ENCODE measurements at places on chromosomes 3 and 15. TPM values are rescaled to one million over a fixed set of nuclear protein-coding genes. Genes with fewer than 3 reads are reported as not detected.

GRCh38 chr3:179949412-179949811, 87.3 kb downstream of the PEX5L start:
- DNase-seq = no peak

GRCh38 chr3:31934018-31934417, 47.0 kb downstream of the OSBPL10 start:
- DNase-seq = no peak

Gene CLDN18
- total RNA-seq = not detected

GRCh38 chr3:150161011-150161410, 190.3 kb upstream of the PFN2 start:
- no peak for DNase-seq

DNA sequence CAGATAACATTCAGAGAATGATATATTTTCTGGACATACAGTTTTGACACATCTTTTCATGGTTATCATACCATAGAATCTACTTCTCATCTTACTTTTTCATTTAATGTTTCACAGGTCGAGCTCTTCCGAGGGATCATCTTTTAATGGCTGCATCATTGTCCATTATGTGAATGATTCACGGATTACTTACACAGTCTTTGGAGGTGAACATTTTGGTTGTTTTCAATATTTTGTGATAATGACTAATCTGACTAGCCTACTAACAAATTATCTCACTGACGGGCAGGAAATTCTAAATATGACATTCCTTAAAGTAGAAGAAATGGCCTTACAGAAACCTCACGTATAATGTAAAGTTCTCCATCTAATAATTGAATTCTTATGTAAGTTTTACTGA, 209.1 kb upstream of the STRIT1 start:
- no peak for DNase-seq

GRCh38 chr3:169894110-169894509, 17.3 kb upstream of the SAMD7 start:
- DNase-seq = no peak

GRCh38 chr15:84947947-84948830, 33.5 kb upstream of the PDE8A start:
- peak; percentile 78 for DNase-seq

Gene GRAMD1C
- 0.94 TPM for total RNA-seq

Gene GOLGA8O
- total RNA-seq = 0.47 TPM

Gene RYR3
- total RNA-seq = 0.20 TPM

- DNase-seq = no peak
Measured at GRCh38 chr15:52102463-52102862, 10.1 kb downstream of the BCL2L10 start.

Gene BUB1B
- 1.4 TPM for total RNA-seq

DNA sequence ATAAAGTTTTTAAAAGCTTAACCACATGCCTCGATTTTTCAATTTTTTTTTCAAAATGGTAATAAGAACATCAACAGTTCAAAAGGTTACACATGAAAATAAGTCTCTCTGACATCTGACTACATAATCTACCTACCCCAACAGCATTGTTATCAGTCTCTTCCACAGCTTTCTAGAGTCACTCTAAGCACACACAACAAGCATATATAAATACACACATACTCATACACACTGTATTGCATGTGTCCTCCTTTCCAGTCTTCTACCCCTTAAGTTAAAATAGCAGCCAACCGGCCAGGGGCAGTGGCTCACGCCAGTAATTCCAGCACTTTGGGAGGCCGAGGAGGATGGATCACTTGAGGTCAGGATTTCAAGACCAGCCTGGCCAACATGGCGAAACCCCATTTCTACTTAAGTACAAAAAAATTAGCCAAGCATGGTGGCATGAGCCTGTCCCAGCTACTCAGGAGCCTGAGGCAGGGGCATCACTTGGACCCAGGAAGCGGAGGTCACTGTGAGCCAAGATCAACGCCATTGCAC, 12.2 kb downstream of the TBL1XR1 start:
- no peak for DNase-seq

DNA sequence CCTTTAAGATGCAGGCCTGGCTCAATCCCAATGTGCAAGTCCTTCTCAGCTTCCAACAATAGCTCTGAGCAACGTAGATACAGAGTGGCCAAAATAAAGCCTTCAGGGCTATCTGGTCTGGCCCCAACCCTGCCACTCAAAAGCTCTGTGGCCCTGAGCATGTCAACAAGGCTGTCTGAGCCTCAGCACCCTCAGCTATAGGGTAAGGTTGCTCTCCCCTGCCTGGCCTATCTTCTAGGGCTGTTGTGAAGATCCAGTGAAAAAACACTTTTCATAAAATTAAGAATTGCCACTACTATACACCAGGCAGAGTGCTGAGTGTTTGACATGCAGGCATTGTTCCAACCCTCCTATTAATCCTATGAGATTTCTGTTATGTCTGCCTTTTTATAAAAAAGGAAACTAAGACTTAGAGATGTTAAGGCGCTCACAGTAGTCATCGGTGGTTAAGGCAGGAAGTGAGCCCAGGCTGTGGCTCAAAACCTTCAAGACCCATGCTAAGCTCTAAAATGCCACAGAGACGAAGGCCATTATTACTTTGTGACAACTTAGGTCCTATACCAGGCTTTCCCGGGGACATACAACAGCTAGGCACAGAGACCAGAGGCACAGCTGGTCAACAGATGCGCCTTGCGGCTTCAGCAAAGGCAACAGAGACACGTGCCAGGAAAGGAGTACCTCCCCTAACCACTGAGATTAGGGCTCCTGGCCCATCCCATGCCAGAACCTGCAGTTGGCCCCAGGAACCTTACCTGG, 5.1 kb downstream of the POLG start:
- no peak for DNase-seq

Gene PAK6
- total RNA-seq = 16.5 TPM

DNA sequence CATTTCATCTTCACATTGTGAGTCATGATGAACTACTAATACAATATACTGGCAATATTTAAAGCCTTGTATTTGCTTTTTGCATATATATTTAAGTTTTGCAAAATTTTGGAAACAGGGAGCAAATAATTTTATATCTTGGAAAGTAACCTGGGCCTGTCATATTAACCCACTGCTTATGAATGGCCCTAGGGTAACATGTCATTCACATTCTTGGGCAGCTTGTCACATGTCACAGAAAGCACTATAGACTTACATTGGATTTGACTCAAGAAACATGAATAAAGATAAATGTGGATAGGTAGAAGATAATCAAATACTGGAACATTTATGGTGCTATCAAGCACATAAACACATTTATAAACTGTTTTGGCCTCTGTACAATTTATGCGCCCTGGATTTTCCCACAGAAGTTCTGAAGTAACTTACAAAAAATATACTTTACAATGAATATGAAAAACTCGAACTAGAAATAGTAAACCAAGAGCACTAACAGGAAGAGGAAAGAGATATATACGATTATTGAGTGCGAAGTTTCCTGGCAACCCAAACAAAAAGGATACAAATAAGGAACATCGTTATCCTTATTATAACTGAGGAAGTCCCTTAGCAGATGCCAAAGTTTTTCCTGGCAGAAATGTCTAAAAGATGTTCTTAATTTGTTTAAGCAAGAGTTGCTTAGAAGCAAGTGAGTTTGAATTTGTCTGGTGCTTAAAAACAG, 257.2 kb downstream of the RBMS3 start:
- no peak for DNase-seq

- DNase-seq = no peak
Measured at GRCh38 chr3:177194299-177194698, 3.0 kb downstream of the TBL1XR1 start.

Gene STAB1
- total RNA-seq = 108 TPM

Gene SUCLG2
- total RNA-seq = 66.3 TPM

DNA sequence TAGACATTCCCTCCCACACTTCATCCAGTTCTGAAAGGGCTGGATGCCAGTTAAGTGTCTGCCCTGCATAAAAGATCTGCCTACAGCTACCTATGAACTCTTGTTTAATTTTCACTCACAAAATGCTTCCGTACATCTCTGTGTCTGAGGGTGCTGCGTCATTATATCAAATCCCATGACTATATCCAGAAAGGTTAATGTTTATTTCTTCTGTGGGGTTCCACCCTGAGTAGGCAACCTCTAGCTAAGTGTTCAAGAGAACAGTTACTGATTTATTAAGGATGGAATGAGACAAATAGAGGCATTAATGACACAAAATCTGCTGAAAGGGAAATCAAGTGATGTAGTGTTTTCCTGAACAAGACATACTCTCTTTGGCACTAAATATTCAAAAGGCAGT, 220.2 kb downstream of the MTHFS start:
- no peak for DNase-seq

GRCh38 chr3:54353946-54354345, 231.6 kb downstream of the CACNA2D3 start:
- DNase-seq = no peak

DNA sequence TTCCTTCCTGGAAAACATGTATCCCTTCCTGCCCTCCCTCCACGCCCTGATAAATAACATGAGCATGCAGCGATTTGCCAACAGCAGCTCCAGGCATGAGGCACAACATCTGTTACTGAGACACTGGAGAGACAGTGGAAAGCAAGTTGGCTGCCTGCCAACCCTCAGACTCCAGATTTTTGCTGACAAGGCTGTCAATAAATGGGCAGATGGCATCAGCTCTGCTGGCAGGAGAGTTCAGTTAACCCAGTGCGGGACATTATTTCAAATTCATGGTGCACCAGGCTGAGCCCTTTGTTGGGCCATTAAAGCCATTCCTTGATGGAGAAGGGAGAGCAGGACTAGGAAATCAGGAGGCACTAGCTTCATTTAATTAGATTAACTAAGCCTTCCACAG, 293.3 kb downstream of the MEX3B start:
- peak; percentile 85 for DNase-seq

Gene EPM2AIP1
- total RNA-seq = 23.0 TPM

- DNase-seq = no peak
Measured at GRCh38 chr3:181328346-181328745, 338.8 kb upstream of the DNAJC19 start.

Gene CACNA1D
- total RNA-seq = 10.7 TPM

- DNase-seq = peak; percentile 86
Measured at GRCh38 chr15:74173380-74174218, at the start of gene ISLR. Gene ISLR, plus strand, starts transcription at chr15:74173710. Its CDS starts 1,149 bp downstream, at chr15:74174859.

DNA sequence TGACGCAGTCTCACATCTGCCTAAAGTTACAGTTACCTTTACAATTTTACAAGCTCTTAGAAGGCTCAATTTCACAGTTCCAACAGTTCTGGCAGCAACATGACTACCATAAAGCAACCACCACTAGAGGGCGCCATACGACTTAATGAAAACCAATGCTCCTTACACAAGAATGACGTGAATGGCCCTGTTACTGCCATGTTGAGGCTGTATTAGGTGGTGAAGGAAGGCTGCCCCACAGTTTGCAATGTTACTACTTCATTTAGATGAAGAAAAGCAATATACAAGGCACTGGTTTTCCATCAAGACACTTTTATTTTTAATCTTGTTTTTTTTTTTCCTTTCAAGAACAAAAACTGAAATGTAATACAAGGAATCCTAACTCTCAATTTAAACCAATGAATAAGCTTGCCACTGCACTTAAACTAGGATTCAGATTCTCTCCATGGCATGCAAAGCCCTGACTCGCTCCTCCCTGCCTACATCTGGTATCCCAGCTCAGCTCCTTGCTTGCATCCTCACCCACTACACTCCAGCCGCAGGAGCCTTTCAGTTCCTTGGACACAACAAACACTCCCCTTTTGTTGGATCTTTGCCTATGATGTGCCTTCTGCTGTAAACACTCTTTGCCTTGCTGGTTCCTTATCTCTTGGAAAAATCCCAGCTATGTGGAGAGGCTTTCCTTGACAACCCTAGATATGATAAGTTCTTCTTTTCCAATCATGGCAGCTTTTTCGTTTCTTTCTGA, 270.7 kb downstream of the GBE1 start:
- peak; percentile 57 for DNase-seq

DNA sequence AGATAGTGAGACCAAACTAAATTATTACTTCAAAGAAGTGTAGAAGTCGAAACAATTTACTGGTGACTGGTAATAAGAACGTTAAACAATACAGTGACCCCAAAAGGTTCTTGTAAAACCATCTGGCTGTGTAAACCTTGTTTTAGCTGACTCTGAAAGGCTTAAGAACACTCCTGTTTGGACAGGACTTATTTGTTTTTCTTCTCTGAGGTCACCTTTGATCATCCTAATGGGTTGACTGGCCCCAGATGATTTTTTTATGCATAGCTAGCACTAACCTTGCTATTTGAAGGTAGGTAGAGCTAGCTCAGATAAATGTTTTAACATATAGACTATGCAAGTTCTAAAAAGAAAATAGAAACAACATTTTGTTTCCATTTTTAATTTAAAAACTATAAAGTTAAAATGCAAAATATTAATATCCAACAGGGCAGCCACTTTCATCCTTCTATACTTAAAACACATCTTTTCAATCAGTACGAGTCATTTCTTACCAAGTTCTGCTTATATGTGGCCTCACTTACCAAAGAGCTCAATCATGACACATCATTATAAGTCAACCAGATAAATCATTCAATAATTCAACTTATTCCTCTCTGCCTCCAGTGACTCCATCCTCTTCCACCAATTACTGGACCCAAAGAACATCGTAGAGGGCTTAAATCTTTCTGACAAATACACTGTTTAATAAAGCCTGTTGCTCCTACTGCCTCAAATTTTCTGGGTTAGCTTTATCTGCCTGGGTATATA, 158.8 kb downstream of the SSR3 start:
- DNase-seq = no peak

DNA sequence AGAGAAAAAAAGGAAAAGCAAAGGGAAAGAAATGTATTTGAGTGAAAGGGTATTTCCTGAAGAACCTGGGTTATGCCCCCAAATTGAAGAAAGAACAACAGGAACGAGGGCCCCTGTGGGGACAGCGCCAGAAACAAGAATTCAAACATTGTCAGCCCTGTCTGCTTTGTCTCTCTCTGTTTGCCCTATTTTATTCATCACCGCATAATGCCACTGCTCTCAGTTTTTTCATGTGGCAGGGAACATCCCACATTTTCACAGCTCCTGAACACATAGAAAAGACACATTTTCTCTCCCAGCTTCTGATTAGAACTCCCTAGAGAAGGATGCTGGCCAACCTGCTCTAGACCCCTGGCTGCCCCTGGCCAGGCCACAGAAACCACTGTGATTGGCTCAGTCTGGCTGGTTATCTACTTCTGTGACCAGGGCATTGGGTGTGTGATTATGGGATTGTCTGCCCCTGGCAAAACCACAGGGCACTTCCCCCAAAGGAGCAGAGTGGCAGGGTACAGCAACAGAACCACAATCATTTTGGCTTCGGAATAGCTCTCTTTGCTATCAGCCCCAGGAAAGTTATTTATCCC, 31.3 kb upstream of the CCDC54 start:
- no peak for DNase-seq

- no peak for DNase-seq
Measured at GRCh38 chr15:40105517-40106202, 3.0 kb downstream of the BMF start.

DNA sequence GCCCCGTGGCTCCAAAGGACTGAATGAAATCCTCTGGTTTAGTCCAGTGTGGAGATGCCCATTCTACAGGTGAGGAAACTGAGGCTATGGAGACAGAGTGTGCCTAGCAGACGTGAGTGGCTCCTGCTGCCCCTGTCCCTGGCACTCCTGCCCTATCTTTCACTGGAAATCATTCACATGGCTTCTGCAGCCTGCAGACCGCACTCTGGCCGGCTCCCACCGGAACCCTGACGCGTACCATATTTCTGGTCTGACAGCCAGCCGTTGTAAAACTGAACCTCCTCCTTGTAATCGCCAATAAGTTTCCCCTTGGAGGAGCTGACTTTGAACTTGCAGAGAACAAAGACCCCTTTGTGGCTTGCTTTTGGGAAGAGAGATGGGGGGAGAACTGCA, 136.5 kb downstream of the CHSY1 start:
- peak; percentile 68 for DNase-seq

Gene GP5
- total RNA-seq = not detected

- no peak for DNase-seq
Measured at GRCh38 chr3:4831580-4831950, 147.7 kb upstream of the BHLHE40 start.

Gene CKMT1A
- 0.40 TPM for total RNA-seq

Gene VGLL3
- 5.6 TPM for total RNA-seq
